ENCODE measurements at places on chromosomes 7 and 10.

DNA sequence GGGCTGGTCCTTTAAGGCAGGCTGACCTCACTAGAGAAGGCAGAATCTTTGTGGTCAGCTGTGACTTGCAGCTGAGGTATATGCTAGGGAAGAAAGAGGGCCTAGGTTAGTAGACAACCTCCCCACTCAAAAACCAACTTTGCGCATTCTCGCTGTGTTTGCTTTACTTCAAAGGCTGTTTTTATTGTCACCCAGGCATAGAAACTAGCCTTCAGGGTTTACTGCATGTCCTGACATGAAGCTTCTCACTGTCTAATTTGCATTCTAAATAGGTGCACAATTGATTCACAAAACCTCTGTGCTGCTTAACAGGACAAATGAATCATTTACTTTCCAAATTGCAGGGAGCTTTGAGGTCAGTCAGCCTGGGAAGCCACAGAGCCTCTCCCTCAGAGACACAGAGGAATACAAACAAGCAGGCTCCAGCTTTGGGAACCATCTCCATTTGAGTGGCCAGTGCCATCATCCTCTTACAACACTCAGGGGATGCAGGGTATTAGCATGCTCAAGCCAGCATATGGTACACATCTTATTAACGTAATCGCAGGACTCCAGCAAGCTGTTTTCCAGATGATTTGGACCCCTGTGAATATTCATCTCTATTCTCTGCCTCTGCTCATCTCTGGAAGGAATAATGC, 596.4 kb upstream of the GHITM start:
- DNase-seq, result no peak

- no peak for DNase-seq
Measured at GRCh38 chr10:125103924-125104323, 56.4 kb downstream of the CTBP2 start.

- DNase-seq, result no peak
Measured at GRCh38 chr10:60848680-60849079, 70.4 kb downstream of the CDK1 start.

DNA sequence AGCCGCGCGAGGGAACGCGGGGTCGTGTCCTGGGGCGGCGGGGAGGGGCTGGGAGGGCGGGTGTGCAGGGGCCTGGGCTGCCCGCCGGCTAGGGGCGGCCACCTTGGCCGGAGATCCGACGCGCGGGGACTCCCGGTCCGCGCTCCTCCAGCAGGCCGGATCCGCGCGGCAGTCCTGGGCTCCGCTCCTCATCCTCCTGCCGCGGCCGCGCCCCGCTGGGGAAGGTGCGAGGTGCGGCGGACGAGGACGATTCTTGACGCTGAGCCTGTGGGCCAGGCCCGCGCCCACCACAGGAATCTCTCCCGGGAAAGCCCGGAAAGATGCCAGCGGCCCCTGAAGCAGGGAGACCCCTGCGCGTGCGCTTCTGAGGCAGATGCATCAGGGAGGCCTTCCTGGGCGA, 6.6 kb upstream of the OGDHL start:
- DNase-seq, result no peak

Data from RCC 7860 (cell line).